NCI-H1048 (cell line): ENCODE measurements at places on chromosomes 16 and 17.

DNA sequence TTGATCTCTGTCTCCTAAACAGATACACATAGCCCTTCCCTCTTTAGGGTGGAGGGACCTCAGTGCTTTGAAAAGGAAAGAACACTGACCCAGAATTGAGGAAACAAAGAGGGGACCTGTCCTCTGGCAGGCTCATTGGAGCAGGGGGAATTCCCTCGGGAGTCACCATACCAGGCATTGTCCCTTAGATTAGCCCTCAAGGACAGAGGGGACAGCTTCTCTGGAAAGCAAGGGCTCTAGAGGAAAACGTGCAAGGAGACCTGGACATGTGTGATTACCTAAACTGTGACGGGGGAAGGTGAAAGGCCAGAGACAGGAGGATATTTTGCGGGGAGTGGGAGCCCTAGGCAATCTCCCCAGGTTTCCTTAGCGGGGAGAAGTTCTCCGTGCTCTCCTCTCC, 7.6 kb upstream of the FZD2 start:
- DNase-seq: no peak

DNA sequence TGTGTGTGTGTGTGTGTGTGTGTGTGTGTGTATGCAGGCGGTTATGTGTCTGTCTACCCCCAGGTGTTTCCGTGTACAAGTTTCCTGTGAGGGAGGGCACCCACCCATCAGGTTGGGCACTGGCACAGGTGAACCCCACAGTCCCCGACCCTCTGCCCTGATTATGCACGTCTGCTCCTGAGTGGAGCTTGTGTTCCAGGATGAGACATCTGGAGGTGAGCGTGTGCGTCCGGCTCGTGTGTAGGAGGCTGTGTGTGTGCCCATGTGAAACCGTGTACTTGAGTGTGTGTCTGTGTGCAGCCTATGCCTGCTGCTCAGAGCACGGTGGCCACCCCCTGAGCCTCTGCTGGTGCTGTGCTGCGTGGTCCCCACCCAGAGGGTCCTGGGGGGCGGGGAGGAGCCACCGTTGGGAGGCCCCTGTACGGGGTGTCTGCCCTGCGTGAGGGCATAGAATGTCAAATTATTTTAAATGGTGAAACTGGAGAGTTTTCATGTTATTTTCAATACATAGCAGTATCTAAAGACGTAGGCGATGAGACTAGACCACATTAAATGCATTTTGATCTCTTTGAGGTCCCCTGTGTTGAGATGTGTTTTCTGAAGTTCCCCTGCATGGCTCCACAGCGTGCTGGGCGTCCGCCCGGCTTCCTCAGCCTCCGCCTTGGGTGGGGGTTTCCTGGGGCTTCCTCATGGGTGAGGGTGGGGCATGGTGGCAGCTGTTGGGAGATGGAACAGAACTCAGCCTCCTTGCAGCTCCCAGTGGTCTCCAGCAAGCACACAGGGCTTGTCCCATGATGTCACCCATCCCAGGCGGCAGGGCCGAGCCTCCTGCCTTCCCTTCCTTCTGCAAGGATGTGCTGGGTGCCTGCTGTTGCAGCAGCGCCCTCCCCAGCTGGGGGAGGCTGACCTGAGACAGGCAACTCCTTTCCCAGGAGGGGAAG, 43.4 kb downstream of the KCNJ12 start:
- no peak for DNase-seq

DNA sequence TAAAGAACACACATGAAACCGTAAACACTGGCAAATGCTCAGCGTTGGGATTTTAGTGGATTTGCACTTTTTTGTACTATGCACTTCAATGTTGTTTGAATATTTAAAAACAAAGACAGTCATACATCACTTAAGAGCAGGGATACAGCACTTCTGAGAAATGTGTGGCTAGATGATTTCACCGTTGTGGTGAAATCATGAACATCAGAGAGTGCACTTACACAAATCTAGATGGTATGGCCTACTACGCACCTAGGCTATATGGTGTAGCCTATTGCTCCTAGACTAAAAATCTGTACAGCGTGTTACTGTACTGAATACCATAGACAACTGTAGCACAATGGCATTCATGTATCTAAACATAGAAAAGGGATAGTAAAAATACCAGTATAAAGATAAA, 37.6 kb upstream of the CNEP1R1 start:
- no peak for DNase-seq

- no peak for DNase-seq
Observed at GRCh38 chr17:8466456-8466855, 30.8 kb downstream of the NDEL1 start.

GRCh38 chr16:74603848-74604247, 3.1 kb downstream of the GLG1 start:
- DNase-seq: no peak

GRCh38 chr16:48596326-48596725, 13.7 kb downstream of the N4BP1 start:
- DNase-seq: no peak

- DNase-seq: no peak
Observed at GRCh38 chr17:78324391-78325075, 35.3 kb downstream of the SOCS3 start.

DNA sequence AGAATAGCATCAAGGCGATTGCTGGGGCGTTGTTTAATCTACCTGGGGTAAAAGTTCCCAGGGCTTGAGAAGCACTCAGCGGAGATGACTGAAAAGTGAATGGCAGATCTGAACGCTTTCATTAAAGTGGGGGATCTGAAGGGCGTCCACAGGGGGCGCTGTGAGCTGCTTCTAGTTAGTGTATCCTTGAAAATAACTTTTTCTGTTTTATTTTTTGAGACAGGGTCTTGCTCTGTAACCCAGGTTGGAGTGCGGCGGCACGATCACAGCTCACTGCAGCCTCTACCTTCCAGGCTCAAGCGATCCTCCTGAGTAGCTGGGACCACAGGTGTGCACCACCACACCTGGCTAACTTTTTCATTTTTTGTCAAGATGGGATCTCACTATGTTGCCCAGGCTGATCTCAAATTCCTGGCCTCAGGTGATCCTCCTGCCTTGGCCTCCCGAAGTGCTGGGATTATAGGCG, 360.4 kb downstream of the SEC14L1 start:
- no peak for DNase-seq

GRCh38 chr16:21277927-21278706, at the start of gene CRYM:
Gene CRYM (minus strand): TSS chr16:21278290. CDS start chr16:21278251, 39 bp downstream.
- DNase-seq: no peak

DNA sequence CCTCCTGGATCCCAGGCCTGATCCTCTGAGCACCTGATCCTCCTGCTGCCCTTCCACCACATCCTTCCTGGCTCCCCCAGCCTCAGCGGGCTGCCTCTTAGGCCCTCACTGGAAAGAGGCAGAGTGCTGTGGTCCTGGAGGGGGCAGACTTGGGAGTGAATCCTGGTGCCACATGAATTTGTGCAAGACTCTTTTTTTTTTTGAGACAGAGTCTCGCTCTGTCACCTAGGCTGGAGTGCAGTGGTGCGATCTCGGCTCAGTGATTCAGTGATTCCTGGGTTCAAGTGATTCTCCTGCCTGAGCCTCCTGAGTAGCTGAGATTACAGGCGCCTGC, 3.1 kb downstream of the GHDC start:
- DNase-seq: no peak

DNA sequence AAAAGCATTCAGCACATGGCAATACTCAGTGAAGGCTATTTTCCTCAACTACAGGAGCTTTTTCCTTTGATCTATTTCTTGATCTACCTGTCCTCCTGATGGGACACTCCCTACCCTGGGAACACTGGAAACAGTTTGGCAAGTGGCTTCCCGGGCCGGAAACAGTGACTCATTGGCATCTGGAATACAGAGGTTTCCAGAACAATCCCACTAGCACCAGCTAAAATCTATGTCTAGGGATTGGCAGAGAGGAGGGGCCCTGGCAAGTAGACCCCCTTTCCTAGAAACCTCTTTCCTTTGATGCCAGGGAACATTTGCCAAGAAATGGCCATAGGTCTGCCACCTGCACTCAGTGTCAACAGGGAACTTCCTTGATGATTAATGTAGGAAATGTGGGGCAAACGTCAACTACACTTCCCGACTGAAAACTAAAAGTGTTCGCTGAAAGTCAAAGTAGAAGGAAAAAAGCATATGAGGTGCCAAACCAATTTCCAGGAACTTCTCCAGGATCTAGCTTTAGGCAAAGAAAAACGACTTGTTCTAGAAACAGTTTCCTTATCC, 30.4 kb upstream of the FBXW10B start:
- DNase-seq: no peak

DNA sequence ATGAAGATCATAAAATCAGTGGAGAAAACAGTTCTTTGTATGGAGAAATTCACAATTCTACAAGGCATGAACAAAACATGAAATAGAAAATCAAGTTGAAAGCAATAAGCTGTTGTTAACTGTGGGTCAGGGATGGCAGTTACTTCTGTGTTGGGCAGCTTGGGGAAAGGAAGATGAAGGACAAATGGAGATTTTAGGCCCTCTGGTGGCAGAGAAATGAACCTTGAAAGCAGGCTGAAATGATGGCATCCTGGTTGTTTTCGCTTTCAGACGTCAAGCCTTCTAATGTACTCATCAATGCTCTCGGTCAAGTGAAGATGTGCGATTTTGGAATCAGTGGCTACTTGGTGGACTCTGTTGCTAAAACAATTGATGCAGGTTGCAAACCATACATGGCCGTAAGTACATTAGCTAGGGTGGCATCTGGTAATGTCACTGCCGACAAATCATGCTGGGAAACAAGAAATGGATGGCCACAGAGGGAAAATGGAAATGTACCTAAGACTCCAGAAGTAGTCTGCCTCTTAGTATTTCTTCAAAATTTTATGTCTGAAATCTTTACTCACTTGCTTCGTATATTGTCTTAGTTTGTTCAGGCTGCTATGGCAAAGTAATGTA, 108.9 kb downstream of the MAP2K6 start:
- no peak for DNase-seq

DNA sequence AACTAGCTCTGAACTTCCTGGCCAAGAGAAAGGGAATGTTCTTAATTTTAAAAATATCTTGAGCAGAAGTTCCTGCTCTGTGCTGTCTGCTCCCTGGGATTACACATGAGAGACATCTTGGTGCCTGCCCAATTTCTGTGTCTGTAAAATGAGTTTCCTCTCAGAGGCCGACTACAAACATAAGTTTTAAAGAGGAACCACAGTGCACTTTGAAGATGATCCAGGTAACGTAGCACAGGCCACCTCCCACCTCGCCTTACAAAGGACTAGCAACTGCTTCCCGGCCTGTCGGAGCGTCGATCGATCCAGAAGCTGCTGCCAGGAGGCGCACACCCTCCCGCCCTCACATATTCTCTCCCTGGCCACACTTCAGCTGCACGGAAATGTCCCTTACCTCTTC, 55.0 kb upstream of the ATP2A3 start:
- no peak for DNase-seq

- DNase-seq: no peak
Observed at GRCh38 chr16:261031-261691, 14.6 kb downstream of the RGS11 start.

DNA sequence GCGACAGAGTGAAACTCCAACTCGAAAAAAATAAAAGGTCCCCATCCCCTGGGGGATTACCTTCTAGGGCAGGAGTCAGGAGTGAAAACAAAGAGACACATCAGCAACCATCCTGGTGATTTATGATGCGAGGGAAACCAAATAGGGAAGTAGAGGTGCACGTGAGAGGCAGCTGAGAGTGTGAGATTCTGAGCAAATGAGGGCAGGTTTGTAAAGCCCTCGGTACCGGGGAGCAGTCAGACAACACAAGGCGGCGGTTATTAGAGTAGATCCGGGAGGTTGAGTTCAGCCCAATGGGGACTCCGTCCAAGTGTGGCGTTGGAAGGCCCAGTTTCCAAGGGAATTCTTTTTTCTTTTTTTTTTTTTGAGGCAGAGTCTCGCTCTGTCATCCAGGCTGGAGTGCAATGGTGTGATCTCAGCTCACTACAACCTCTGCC, 7.4 kb upstream of the ARMC7 start:
- no peak for DNase-seq

GRCh38 chr16:80167657-80168390, 373.0 kb upstream of the DYNLRB2 start:
- DNase-seq: no peak

- DNase-seq: no peak
Observed at GRCh38 chr16:71626858-71627213, 852 bp downstream of the MARVELD3 start.

DNA sequence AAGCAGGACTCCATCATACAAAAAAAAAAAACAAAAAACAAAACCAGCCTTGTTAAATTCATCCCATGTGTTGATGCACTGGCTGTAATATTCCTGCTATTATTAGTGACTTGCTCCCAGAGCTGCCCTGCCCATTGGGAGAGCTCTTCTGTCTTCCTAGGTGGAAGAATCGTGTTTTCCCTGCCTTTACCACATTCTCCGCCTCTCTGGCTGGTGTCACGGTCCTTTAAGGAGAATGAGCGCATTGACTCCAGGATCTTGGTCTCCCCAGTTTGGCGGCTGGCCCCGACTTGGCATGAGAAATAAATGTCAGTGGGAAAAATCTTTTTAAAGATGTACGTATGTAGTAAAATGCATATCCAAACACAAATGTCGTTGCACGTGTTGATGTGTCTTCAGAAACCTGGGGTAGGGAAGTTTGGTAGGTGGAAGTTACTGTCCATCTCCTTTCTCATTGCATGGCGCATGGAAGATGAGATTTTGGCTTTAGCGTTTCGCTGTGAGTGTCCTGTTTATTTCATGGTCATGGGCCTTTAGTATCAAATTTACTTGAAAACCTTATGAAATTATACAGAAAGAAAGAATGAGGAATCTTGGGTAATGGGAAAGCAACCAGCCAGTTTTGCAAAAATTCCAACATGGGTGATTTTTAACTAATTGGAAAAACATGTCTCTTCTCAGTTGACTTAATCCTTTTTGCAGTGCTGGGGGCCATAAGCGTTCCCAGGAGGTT, 15.5 kb downstream of the RMI2 start:
- DNase-seq: no peak

DNA sequence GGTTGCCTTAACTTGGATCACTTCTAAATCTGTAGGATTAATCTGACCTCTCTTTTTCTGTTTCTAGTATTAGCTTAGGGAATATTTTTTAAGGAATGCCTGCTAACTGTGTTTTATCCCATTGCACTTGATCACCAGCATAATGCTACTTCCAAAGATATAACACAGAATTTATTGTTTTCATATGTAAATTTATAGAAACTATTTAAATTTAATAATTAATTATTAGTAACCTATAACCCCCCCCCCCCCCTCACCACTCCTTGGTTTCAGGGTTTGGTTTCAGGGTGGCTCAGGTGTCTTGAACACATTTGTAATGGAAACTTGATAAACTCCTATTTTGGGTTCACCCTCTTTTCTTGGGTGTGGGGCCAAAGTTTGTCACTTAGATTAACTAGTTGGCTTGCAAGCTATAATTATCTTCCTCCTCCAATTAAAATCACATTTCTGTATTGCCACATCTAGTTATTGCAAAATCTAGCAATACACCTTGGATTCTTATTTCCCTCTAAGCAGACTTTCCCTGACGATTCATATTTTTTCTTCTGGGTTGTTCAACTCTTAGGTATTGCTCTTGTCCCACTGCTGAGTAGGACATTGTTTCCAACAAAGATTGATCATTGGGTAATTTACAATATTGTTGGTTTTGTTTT, 18.3 kb downstream of the KRT12 start:
- DNase-seq: no peak

DNA sequence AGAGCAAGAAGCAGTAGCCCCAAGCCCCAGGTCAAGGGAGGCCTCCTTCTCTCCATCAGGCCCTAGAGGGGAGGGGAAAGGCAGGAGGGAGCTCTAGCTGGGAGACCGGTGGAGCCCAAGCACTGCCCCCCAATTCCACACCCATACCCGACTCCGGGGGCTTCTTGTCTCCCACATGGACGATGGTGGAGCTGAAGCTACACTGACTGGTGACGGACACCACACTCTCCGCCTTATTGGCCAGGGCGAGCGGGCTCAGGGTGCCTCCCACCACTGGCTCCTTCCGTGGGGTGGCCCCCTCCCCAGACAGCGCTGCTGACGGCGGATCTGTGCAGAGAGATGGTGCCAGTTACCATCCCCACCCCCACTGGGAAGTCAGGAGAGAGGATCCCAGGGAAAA, 6.4 kb downstream of the PER1 start:
- DNase-seq: no peak
